Cerebellar nuclear complex (tissue), 1 donor: ENCODE measurements at places on chromosomes 2 and 18.

- DNase-seq, result no peak
These were observed 13.7 kb upstream of the PRELID3A start for GRCh38 chr18:12393998-12394397.

DNA sequence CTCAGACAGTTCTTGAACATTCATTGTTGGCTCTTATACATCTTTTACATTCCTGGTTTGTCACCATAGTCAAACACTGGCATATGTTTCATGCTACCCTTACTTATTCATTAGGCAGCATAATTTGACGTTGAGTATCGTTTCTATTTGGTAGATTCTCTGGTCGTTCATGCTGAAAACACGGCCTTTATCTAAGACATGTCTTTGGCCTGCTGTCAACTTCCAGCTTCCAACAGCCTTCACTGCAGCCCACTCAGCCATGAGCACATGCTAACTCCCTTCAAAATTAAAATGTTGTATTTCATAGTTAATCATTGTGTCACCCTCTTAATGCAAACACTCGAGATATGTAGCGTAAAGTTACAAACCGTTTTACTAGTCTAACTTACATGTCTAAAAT is 493.0 kb upstream of the NRP2 start:
- DNase-seq, result no peak

DNA sequence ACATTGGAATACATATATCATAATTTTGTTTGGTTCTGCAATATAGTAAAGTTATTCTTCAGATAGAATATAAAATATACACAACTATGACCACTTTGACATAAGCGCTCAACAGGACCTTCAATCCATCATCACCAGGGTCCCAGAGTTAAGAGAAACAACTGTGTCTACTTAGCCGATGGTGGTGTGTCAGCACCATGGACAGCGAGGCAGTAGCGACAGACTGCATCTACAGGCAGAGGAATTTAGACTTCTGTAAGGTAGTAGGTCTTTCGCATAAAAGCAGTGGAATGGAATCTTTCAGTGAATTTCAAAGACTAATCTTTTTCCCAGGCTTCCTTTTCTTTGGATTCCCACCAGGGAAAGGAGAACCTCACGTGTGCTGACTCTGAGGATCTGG is 20.5 kb upstream of the LRPPRC start:
- DNase-seq, result no peak

DNA sequence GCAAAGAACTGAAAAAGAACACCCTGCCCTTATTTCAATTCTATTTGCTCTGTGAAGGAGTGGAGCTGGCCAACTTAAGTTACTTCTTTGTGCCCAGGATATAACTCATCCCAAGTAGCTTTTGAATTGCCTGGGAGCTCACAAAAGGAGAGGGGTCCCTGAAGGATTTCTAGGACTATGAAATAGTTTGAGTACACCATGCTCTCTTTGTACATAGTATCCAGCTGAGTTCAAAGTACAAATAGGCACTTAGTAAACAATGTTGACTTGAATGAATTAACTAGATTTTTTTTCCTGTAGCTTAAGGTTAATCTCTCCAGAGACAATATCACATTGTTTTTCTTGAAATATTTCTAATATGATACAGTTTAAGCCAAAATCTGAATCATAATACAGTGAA is 47.7 kb downstream of the ZC3H15 start:
- no peak for DNase-seq

DNA sequence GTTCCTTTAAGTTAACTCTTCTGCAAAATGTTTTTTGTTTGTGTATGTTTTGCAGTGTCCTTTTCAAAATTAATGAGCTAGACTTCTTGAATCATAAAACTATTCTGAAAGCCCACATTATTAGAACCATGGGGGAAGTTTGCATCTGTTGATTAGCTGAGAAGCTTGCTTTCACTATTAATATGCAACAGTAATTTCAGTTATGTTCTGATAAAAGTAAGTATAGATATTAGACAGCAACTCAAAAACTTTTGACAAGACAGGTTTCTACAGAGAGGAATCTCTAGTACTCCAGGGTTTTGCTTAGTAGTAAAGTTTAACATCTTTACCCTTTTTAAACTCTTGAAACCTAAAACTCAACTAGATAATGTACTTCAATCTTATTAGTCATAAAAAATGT is 147.8 kb downstream of the UBE2E3 start:
- DNase-seq, result no peak

DNA sequence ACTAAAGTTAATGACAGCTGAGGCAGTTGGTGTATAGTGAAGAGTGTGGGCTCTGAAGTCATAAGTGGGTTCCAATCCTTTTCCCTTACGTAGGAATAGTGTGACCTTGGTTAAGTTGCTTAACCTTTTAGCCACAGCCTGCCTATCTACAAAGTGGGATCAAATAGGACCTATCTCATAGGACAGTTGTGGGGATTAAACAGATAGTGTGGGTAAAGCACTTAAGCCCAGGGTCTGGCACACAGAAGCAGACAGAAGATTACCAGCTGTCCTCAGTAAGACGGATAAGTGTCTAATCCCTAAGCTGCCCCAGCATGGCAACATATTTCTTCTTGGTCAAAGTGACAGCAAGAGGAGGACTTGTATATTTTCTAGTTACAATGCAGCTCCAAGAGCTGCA is 28.2 kb downstream of the UBE2F start:
- DNase-seq, result no peak

DNA sequence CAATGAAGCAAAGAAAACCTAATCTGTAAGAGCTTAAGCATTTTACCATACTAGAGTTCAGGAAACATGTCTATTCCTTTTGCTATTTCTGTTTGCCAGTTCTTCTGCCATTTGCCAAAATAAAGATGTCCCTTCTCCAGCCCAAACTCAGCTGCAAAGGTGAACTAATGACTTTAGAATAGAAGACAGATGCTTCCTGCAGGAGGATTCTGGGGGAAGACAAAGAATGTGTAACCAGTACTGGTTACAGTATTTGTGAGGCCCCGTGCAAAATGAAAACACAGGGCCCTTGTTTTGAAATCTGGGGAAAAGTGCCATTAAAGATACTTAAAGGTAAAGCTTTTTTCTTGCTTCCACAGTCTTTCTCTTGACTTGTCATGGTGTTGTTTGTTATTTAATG is 34.3 kb upstream of the MTX2 start:
- DNase-seq, result no peak

DNA sequence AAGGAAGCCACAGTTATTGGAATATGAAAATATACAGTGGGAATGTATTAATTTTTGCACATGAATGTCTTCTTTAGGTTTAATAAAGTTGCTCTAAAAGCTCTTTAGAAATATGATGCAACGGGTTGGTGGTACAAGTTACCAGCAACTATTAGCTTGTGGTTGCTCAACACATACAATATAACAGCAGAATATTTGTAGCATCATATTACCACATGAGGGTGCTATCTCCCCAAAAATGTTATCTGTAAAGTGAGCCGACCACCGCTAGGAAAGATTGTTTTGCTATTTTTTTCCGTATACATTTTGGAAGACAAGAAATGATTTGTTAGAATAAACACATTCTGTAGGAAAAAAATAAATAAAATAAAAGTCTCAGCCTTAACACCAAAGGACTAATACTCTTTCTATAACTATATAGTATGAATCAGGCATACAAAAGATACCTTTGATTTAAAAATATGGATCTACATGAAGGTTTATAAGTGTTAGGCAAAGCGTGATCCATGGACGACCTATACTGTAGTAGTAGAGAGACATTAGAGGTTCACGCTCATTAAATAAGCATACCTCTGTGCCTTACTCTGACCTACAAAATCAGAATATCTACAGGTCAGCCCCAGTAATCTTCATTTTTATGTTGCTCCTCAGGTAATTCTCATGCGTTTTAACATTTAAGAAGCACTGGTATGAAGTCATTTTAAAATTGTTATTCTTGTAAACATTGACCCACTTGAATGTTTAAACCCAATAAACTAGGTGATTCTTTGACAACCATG is 1110.6 kb upstream of the ACVR2A start:
- no peak for DNase-seq

GRCh38 chr18:73638709-73639108 is 508.9 kb downstream of the FBXO15 start:
- no peak for DNase-seq

DNA sequence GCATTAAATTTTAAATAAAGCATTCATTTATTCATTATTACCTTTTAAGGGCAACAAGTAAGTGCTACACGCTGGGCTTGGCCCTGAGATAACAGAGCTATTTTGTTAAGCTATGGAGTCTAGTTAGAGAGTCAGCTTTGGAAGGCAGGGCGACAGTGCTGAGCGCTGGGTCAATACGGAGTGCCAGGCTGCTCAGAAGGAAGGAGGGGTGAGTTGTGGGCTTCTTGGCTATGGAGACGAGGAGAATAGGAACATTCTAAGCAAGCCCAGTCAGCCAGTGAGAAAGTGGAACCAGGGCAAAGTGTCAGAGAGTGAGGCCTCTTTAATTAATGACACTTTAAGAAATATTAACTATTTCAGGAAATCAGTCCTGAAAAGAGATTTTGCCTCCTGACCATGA is 288.4 kb downstream of the LRRTM1 start:
- DNase-seq, result no peak

- no peak for DNase-seq
These were observed 14.2 kb upstream of the NDUFV2 start for GRCh38 chr18:9088252-9088651.

GRCh38 chr2:176931588-176932563 is 280.7 kb upstream of the HNRNPA3 start:
- DNase-seq, result no peak

- DNase-seq, result no peak
These were observed 78.2 kb downstream of the TCF4 start for GRCh38 chr18:55509631-55510324.

- no peak for DNase-seq
These were observed 10.1 kb downstream of the EHD3 start for GRCh38 chr2:31244101-31244500.

DNA sequence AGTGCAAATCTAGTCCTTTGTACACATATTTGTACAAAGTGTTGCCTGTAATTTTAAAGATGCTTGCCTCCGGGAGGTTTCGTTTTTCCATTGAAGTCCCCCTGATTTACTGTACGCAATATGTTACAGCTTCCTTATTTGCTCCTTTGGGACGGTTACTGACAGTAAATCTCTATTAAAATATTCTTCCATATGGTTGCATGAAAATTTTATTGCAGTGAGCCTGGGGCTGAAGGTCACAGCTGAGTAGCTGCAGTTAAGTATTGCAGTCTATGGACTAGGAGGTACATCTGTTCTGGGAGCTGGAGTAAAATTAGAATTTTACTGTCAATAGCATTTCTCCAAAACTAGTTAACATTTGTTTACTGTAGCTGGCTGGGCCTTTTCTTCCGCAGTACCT is 119.2 kb downstream of the ETAA1 start:
- DNase-seq, result no peak

- no peak for DNase-seq
These were observed 11.3 kb upstream of the AGXT start for GRCh38 chr2:240857039-240858008.

- DNase-seq, result no peak
These were observed 1202.8 kb downstream of the CNTNAP5 start for GRCh38 chr2:125227843-125228392.

GRCh38 chr2:173290518-173290917 is 64.2 kb upstream of the CDCA7 start:
- DNase-seq, result no peak

DNA sequence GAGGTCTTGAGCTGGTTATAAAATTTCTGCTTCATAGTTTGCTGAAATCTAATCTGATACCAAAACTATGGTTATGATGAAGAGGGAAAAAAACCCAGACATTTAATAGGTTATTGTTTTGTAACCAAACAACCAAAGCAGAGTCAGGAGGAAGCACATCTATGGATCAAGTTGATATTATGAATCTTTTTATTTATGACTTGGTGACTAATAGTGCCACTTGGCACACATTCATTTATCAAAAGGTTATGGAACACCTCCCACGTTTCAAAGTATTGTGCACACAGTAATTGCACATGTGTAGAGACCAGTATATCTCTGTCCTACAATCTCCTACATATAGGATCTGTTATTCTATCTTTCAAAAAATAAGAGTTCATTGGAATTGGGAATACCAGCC is 93.0 kb downstream of the DPP4 start:
- DNase-seq, result no peak

- no peak for DNase-seq
These were observed 81.4 kb downstream of the TGOLN2 start for GRCh38 chr2:85246348-85246747.

- no peak for DNase-seq
These were observed 69.6 kb downstream of the COL5A2 start for GRCh38 chr2:189109921-189110397.

- no peak for DNase-seq
These were observed 322.2 kb upstream of the SPHKAP start for GRCh38 chr2:228503731-228504130.

- no peak for DNase-seq
These were observed 23.4 kb upstream of the SNED1 start for GRCh38 chr2:240974771-240975572.

DNA sequence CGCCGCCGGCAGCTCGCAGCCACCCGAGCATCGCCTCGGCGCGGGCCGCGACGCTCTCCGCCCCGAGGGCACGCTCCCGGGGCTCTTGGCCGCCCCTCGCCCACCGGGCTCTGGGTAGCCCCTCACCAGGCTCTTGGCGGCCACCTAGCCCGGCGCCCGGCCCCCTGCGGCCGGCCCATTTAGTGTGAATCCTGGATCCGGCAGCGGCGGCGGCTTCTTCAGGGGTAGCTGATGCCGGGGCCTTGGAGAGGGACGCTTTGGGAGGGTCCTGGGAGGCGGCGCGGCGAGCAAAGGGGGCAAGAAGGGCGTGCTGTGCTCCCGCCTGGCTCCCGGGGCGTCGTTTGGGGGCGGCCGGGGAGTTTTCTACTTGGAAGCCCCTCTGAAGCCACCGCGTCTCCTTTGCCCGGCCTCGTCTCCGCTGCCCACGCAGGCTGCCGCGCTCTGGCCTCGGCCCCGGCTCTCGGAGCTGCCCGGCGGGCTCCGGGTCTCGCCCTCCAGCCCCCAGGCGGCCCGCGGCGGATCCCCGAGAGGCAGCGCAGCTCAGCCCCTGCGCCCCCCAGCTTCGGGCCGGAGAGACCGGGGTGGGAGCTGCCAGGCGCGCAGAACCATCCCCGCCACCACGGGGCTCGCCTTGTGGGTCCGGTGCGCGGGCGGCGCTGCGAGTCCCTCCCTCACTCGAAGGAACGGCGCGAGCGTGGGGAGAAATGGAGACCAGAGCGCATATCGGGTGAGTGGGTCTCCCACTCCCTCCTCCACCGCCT is 509 bp downstream of the PIEZO2 start:
- no peak for DNase-seq

DNA sequence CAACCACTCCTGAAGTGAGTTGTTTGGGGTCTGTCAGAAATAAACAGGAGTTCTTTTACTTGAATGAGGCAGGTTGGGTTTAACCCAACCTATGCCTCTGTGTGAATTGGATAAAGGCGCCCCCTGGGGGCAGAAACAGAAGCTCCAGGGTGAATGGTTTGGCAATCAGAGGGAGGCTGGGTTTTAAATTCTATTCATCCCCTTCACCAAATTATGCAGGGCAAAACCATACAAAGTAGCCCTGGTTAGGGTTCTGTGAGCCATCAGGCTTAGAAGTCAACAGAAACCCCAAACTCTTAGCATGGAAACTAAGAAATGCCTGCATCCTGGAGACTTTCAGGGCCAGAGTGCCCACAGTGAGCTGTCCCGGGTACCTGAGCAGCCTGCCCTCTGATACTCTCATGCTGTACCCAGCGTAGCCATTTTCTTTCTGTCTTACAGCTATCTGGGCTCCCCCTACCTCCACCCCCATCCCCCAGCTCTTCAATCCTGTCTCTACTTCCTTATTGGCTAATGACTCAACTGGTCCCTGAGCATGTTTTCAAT is 241.5 kb downstream of the ICOS start:
- DNase-seq, result no peak
